Esophagus muscularis mucosa (tissue), 4 donors: ENCODE measurements at places on chromosomes 7 and 10. TPM values are rescaled to one million over a fixed set of nuclear protein-coding genes. Genes with fewer than 3 reads are reported as not detected.
A peak's percentile ranks its signal among the peaks of the same experiment; 100 is the strongest.

DNA sequence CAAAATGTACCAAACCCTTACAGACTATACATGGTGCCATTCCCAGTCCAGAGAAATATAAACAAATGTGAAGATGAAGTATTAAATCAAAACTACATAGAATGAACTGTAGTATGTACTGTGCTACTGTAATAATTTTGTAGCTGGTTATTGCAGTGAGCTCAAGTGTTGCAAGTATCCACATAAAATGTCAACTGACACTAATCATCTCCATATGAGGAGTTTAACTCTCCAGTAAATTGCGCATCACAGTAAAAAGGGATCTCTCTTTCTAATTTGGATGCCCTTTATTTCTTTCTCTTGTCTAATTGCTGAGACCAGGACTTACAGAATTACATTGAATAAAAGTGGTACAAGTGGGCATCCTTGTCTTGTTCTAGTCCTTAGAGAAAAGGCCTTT, 165.5 kb downstream of the CPED1 start:
- no peak overlapping the region for H3K27ac ChIP-seq
- H3K27me3 ChIP-seq: no peaks in the 10 kb centered on the region
- no peaks in the 10 kb centered on the region for H3K36me3 ChIP-seq
- H3K4me1 ChIP-seq: no peaks in the 10 kb centered on the region
- no peak for DNase-seq

- H3K27me3 ChIP-seq: peaks cover 10% of the 10 kb centered on the region
- H3K36me3 ChIP-seq: no peaks in the 10 kb centered on the region
- H3K4me3 ChIP-seq: no peak overlapping the region
- no peak overlapping the region for H3K27ac ChIP-seq
- peak; percentile 72 for DNase-seq
Observed at GRCh38 chr10:93220296-93221170, 146.8 kb downstream of the CYP26A1 start.

GRCh38 chr10:28833313-28833712, 156.0 kb downstream of the BAMBI start:
- H3K36me3 ChIP-seq: no peaks in the 10 kb centered on the region
- H3K27me3 ChIP-seq: no peaks in the 10 kb centered on the region
- no peak for DNase-seq
- no peak overlapping the region for H3K27ac ChIP-seq
- no peak overlapping the region for H3K4me3 ChIP-seq

The CCM2 gene
- 61.7 TPM for total RNA-seq

- H3K27ac ChIP-seq: no peak overlapping the region
- no peak overlapping the region for H3K4me3 ChIP-seq
- peaks cover 8% of the 10 kb centered on the region for H3K4me1 ChIP-seq
- no peaks in the 10 kb centered on the region for H3K27me3 ChIP-seq
- peak; percentile 55 for DNase-seq
Observed at GRCh38 chr10:113178771-113179170, 228.7 kb downstream of the TCF7L2 start.

- no peak for DNase-seq
- no peaks in the 10 kb centered on the region for H3K27me3 ChIP-seq
- H3K36me3 ChIP-seq: no peaks in the 10 kb centered on the region
- no peak overlapping the region for H3K4me3 ChIP-seq
- H3K27ac ChIP-seq: no peak overlapping the region
Observed at GRCh38 chr10:98172073-98172472, 37.6 kb downstream of the R3HCC1L start.

- H3K36me3 ChIP-seq: no peaks in the 10 kb centered on the region
- H3K4me3 ChIP-seq: no peak overlapping the region
- DNase-seq: no peak
- no peaks in the 10 kb centered on the region for H3K27me3 ChIP-seq
- H3K27ac ChIP-seq: no peak overlapping the region
Observed at GRCh38 chr7:19294619-19295018, 149.4 kb upstream of the FERD3L start.

- no peak for DNase-seq
- peak overlapping the region; percentile 18 for H3K27ac ChIP-seq
- peaks cover 29% of the 10 kb centered on the region for H3K4me1 ChIP-seq
- no peak overlapping the region for H3K4me3 ChIP-seq
- H3K36me3 ChIP-seq: no peaks in the 10 kb centered on the region
- no peaks in the 10 kb centered on the region for H3K27me3 ChIP-seq
Observed at GRCh38 chr10:47160967-47161366, 139.0 kb upstream of the GDF10 start.

DNA sequence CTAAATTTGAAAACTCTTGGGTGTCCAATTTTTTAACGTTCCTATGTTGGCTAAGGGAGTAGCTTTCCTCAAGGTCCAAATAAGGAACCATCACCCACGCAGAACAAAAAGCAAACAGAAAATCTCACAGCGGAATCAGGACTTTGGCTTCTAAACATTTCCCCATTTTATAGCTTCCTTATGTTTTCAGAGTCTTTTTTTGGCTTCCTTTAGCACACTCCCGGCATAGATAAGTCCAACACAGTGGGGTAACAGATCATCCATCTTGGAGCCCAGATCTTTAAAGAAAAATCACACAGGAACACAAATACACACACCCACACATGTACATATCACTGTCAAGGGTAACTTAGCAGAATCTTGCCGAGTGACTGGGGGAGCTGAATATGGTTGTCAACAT, 4.2 kb upstream of the TCF7L2 start:
- no peaks in the 10 kb centered on the region for H3K27me3 ChIP-seq
- no peak for DNase-seq
- no peaks in the 10 kb centered on the region for H3K36me3 ChIP-seq
- H3K4me1 ChIP-seq: peaks cover 3% of the 10 kb centered on the region
- no peak overlapping the region for H3K4me3 ChIP-seq
- no peak overlapping the region for H3K27ac ChIP-seq

GRCh38 chr7:92972441-92972840, 136.1 kb upstream of the CDK6 start:
- H3K36me3 ChIP-seq: no peaks in the 10 kb centered on the region
- no peaks in the 10 kb centered on the region for H3K4me1 ChIP-seq
- no peak for DNase-seq
- no peaks in the 10 kb centered on the region for H3K27me3 ChIP-seq

DNA sequence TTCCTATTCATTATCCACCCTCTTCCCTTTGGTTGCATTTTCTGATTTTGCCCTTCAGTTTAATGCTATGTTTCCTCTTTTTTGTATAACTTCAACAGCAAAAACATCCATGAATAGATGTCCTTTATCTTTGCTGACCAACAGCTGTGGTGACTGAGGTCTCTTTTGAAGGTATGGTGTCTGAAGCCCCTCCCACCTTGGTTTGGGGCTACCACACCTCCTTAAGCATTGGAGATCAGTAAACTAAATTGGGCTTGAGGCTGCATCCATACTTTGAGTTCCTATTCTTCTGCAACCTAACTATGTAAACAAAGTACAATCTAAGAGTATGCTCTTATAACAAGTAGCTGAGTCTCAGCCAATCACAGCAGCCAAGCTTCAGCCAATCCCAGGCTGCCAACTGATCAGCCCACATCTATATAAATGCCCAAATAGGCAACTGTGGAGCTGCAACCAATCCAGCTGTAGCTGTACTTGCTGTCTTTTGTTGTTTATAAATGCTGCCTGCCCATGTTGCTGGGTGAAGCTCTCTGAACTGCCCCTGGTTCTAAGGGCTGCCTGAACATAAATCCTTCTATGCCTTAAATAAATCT, 69.4 kb upstream of the PDLIM1 start:
- peaks cover 65% of the 10 kb centered on the region for H3K36me3 ChIP-seq
- peak overlapping the region; percentile 64 for H3K27ac ChIP-seq
- DNase-seq: no peak
- peaks cover 99% of the 10 kb centered on the region for H3K4me1 ChIP-seq
- no peak overlapping the region for H3K4me3 ChIP-seq

The ZNF488 gene
- not detected for total RNA-seq

GRCh38 chr7:131524115-131524514, 32.3 kb downstream of the PODXL start:
- no peak overlapping the region for H3K27ac ChIP-seq
- no peak overlapping the region for H3K4me3 ChIP-seq
- peaks cover 14% of the 10 kb centered on the region for H3K4me1 ChIP-seq
- DNase-seq: no peak
- no peaks in the 10 kb centered on the region for H3K27me3 ChIP-seq

DNA sequence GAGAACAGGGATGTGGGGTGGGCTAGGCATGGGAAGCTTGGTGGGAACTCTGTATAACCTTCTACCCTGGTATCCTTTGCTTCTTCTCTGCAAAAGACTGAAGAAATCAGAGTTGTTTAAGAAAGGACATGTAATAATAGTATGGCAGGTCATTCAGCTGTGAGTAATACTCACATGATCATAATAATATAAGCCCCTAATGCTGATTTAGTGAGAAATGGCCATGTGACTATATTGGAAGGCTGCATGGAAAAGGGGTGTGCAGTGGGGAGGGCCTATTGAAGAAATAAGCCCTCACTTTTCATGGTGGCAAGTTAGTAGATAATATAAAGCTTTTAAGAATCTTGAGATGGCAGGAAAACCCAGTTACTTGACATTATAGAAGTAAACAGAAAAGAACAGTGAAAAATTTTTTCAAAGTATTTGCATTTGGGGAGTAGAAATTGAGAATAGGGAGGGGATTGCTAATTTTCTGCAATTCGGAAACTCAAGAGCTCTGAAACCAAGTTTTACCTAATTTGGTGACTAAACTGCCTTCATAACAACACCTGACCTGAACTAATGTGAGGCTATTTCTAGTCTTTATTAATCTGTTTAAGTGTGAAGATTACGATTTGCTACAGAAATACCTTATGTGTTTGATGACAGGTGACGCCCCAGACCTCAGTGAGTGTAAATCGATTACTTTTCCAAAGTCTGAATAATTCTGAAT, 44.4 kb downstream of the ATXN7L1 start:
- peaks cover 34% of the 10 kb centered on the region for H3K4me1 ChIP-seq
- H3K4me3 ChIP-seq: no peak overlapping the region
- H3K36me3 ChIP-seq: no peaks in the 10 kb centered on the region
- no peak overlapping the region for H3K27ac ChIP-seq
- H3K27me3 ChIP-seq: no peaks in the 10 kb centered on the region
- no peak for DNase-seq

- no peak for DNase-seq
- no peak overlapping the region for H3K27ac ChIP-seq
- no peaks in the 10 kb centered on the region for H3K27me3 ChIP-seq
- H3K4me3 ChIP-seq: no peak overlapping the region
- peaks cover 12% of the 10 kb centered on the region for H3K36me3 ChIP-seq
- H3K4me1 ChIP-seq: peaks cover 52% of the 10 kb centered on the region
Observed at GRCh38 chr7:150746921-150747320, 9.7 kb downstream of the GIMAP5 start.

DNA sequence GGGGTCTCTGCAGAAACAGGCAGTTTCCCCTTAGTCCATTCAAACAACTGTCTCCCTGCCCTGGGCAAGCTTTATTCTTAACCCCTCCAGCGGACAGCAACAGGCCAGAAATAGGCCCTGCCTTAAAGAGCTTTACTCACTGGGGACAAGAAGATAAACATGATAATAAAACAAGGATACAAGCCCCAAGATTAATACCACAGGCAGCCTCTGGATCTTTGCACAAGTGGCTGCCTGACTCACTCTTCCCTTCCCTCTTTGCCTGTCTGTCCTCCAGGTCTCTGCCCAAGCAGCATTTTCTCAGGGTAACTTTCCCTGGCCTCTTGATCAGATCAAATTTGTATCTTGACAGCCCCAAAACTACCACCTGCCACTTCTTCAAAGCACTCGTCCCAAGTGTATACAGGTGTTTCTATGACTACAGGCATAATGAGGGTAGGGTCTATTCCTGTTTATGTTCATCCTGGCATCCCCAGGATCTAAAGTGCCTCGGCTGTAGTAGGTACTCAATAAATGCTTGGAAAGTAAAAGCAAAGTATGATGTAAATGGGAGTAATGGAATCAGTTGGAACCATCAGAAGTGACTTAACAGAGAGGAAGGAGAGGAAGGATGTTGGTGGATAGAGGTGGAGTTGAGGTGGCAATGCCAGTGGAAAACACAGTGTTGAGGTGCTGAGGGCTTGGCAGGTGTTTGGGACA, 7.0 kb upstream of the CAMK2G start:
- H3K4me3 ChIP-seq: no peak overlapping the region
- no peak overlapping the region for H3K27ac ChIP-seq
- peaks cover 3% of the 10 kb centered on the region for H3K4me1 ChIP-seq
- DNase-seq: no peak

GRCh38 chr7:115024276-115024675, 102.4 kb downstream of the MDFIC start:
- H3K4me3 ChIP-seq: no peak overlapping the region
- H3K4me1 ChIP-seq: peaks cover 12% of the 10 kb centered on the region

The HTR5A gene
- not detected for total RNA-seq

The FGL2 gene
- 316 TPM for total RNA-seq
